Ammon's horn (tissue), 1 donor: ENCODE measurements at places on chromosomes 2 and 18.

- no peak for DNase-seq
Observed at GRCh38 chr2:13000664-13001363, 284.1 kb downstream of the TRIB2 start.

GRCh38 chr2:191029280-191029950, 15.4 kb upstream of the STAT1 start:
- no peak for DNase-seq

GRCh38 chr2:65710779-65711295, 278.4 kb upstream of the SPRED2 start:
- DNase-seq = no peak

DNA sequence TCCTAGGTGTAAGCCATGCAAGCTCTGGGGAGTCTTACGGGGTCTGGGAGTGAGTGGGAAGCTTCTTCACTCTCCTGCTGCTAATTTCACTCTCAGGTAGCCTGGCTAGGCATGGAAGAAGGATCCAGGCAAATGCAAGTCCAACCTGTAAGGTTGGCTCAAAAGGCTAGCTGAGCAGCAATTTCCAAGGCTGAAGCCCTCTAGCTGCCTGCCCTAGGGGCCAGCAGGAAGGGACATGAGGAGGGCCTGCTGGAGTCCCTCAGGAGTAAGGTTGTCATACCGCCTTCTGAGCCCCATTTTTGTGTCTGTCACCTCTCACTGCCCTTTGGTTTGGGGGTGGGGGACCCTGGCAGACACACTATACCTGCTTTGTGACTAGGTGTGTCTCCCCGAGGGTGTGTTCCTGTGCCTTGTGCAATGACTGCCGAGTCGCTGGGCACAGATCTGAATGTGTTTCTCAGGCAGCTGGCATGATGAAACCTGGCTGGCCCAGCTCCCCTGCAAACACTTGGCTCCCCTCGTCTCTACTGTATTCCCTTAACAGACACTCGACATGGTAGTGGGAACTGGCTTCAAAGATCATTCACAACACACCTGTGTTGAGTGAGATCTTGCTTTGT, 123.9 kb upstream of the FAM136A start:
- no peak for DNase-seq

GRCh38 chr2:42072349-42073118, 24.7 kb downstream of the PKDCC start:
- no peak for DNase-seq

- DNase-seq = no peak
Observed at GRCh38 chr2:46177461-46178089, 119.6 kb upstream of the EPAS1 start.
